Amygdala (tissue), 56 donors: ENCODE measurements at places on chromosomes 11 and 22.

- DNase-seq, result no peak
Measured at GRCh38 chr22:23800297-23801237, 13.8 kb downstream of the SMARCB1 start.

DNA sequence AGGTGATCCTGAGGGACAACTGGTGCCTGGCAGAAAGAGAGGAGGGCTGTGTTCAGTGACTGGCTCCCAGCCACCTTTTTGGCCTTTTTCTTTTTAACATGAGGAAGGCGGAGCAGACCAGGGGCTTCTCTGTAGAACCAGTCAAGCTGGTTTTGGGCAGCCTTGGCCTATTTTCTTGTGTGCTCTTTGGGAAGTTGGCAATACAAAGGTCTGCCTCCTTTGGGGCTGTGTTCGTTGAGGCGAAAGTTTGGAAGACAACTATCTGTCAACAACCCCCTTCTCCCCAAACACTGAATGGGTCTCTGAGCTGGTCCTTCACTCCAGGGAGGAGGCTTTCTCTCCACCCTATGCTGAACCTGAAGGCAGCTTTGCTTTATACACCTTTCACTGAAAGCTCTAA is 8.5 kb downstream of the MARK2 start:
- no peak for DNase-seq

GRCh38 chr11:10648871-10649270 is 44.7 kb downstream of the IRAG1 start:
- no peak for DNase-seq

DNA sequence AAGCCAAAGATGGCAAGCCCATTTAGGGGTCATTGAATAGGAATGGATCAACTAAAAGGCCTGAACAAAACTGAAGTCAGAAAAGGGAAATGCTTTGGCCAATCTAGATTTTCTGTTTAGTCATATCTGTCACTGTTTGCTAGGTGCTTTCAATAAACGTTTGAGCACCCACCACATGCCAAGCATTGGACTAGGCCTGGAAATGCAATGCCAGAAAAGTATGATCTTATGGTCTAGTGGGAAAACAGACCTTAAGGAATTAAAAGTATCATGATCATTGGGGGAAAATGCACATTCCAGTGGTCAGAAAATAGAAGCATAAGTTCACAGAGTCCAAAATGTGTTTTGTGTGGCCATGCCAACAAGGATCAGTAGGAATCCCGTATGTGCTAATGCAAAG is 76.8 kb upstream of the BIRC3 start:
- DNase-seq, result no peak

DNA sequence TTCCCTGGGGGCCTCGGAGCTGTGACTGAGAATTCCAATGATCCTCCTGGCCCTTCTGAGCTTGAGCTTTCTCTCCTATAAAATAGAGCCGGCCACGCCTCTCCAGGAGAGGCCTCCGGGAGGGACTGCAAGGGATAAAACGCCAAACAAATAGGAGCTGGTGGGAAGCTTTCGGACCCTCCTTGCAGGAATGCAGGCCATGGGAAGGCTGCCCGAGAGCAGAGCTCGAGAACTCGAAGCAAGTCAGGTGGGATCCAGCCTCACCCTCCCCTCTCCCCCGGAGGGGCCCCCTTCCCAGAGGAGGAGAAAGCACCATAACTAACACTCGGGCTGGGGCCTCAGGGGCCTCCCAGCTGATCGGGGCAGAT is 34.6 kb downstream of the FLRT1 start:
- DNase-seq, result no peak

DNA sequence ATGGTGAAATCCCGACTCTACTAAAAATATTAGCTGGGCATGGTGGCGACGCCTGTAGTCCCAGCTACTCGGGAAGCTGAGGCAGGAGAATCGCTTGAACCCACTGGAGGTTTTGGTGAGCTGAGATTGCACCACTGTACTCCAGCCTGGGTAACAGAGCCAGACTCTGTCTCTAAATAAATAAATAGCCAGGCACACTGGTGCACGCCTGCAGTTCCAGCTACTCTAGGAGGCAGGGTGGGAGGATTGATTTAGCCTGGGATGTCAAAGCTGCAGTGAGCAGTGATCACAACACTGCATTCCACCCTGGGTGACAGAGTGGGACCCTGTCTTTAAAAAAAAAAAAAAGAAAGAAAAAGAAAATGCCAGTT is 17.4 kb downstream of the SUSD2 start:
- DNase-seq, result no peak

GRCh38 chr11:74409633-74410032 is 11.4 kb upstream of the PGM2L1 start:
- no peak for DNase-seq

- no peak for DNase-seq
Measured at GRCh38 chr11:1508491-1508891, 21.9 kb upstream of the MOB2 start.

- DNase-seq, result no peak
Measured at GRCh38 chr22:40216041-40216756, 38.5 kb downstream of the TNRC6B start.

DNA sequence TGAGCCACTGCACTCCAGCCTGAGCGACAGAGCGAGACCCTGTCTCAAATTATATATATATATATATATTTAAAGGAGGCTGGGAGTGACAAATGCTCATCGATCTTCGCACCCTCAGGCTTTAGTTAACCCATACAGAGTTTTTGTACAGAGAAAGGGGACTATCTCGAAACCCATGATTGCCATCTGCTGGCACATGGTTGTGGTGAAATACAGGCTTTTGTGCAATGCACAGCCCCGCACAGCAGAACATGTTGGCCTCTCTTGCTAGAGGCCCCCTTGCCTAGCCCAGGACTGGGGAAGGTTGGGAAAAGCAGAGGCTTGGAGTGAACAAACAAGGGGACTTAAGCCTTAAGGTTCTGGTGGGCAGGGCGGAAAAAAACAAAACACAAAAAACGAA is 3.6 kb downstream of the MYBPC3 start:
- no peak for DNase-seq

- no peak for DNase-seq
Measured at GRCh38 chr11:78660471-78660870, 85.8 kb upstream of the NARS2 start.

DNA sequence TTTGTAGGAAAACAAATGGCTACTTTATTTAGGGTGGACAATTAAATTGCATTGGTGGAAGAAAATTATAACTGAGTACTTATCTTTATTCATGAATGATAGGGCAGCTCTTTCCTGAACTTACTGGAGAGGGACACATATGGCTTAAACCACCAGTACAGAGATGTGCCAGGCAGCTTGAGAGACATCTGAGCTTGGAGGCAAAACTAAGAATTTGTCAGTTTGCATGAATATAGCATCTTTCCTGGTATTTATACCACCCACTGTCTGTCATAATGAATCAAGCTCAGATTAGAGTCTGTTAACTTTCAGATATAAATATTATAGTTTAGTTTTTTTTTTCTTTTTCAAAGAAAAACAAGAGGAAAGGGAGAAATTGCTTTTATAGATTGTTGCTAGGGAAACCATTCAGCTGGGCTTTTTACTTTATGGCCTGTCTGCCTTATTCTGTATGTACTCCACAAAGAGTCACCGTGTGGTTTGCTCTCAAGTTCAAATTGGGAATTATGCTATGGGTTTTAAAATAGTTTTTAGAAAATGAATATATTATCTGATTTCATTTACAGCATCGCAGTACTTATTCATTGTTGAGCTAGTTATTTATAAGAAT is 477.0 kb upstream of the CHORDC1 start:
- no peak for DNase-seq
